HFFc6 (cell line): ENCODE measurements at places on chromosomes 5 and 9. TPM values are rescaled to one million over a fixed set of nuclear protein-coding genes. Genes with fewer than 3 reads are reported as not detected.

GRCh38 chr5:161155451-161155850 is 303.4 kb upstream of the ATP10B start:
- DNase-seq = no peak

GRCh38 chr5:75020016-75020656 is 32.2 kb downstream of the GCNT4 start:
- no peak for DNase-seq

- peak; percentile 4 for DNase-seq
Observed at GRCh38 chr9:91420501-91421127, 3.0 kb downstream of the NFIL3 start.

Gene CDH10
- 0.20 to 0.42 TPM (median 0.36 TPM) in 3 replicates for total RNA-seq

Gene SLC6A3
- not detected in 3 replicates for total RNA-seq
